ENCODE measurements at places on chromosomes 4 and X. TPM values are rescaled to one million over a fixed set of nuclear protein-coding genes. Genes with fewer than 3 reads are reported as not detected.

The GLRB gene
- total RNA-seq, result 3.9 TPM

The AMMECR1 gene
- total RNA-seq, result 8.5 TPM

The CTAG2 gene
- total RNA-seq, result 2.5 TPM

The IGSF1 gene
- total RNA-seq, result 0.15 TPM

The SPANXN3 gene
- total RNA-seq, result not detected

The GBA3 gene
- not detected for total RNA-seq

The USP53 gene
- 45.4 TPM for total RNA-seq

The PCDH7 gene
- 3.5 TPM for total RNA-seq

The AFF1 gene
- 6.1 TPM for total RNA-seq

The GPR82 gene
- total RNA-seq, result not detected

The CLDN34 gene
- 0.13 TPM for total RNA-seq

The GPR173 gene
- total RNA-seq, result not detected

The SLIT2 gene
- total RNA-seq, result 2.9 TPM

The FGFBP2 gene
- total RNA-seq, result 2.3 TPM

The PROM1 gene
- 0.11 TPM for total RNA-seq

The SERTM2 gene
- total RNA-seq, result not detected

The AGTR2 gene
- not detected for total RNA-seq

The PNMA3 gene
- 0.08 TPM for total RNA-seq

The CYLC1 gene
- not detected for total RNA-seq

The INTS6L gene
- 2.1 TPM for total RNA-seq

The CSAG2 gene
- total RNA-seq, result not detected

The RNF212 gene
- total RNA-seq, result not detected

The GRIA3 gene
- total RNA-seq, result not detected

The FMR1NB gene
- not detected for total RNA-seq
